ENCODE measurements at places on chromosomes 5 and 9. TPM values are rescaled to one million over a fixed set of nuclear protein-coding genes. Genes with fewer than 3 reads are reported as not detected.

TAF9 gene
- total RNA-seq, result 97.0 TPM

ATP6V0E1 gene
- total RNA-seq, result 43.7 TPM

DNA sequence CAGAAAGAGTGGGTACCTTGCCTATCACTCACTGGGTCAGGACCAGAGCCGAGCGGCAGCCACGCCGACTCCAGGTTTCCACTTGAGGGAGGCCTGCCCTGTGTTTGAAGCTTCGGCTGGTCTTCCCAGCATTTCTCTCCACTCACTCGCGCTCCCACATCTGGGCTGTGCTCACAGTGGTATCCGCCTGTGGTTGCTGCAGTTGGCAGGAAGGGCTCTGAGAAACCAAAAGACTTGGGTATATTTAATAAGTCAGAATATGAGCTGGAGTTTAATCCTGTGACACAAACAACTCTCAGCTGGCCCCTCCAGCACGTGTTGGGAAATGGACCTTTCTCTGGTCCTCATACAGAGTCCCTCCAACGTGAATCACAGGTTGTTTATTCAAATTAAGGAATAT lies 70.9 kb downstream of the SPRY4 start:
- no peak overlapping the region for H3K27ac ChIP-seq
- H3K4me1 ChIP-seq, result peaks cover 4% of the 10 kb centered on the region
- no peaks in the 10 kb centered on the region for H3K27me3 ChIP-seq
- DNase-seq, result no peak

- no peak overlapping the region for H3K4me3 ChIP-seq
- no peaks in the 10 kb centered on the region for H3K27me3 ChIP-seq
- peaks cover 18% of the 10 kb centered on the region for H3K4me1 ChIP-seq
- DNase-seq, result no peak
Measured at GRCh38 chr5:58987193-58987592, 404.3 kb downstream of the RAB3C start.

FAM221B gene
- total RNA-seq, result not detected

- H3K27me3 ChIP-seq, result no peaks in the 10 kb centered on the region
- H3K36me3 ChIP-seq, result no peaks in the 10 kb centered on the region
- no peak overlapping the region for H3K27ac ChIP-seq
- no peaks in the 10 kb centered on the region for H3K4me1 ChIP-seq
Measured at GRCh38 chr5:173035904-173036707, 20.0 kb upstream of the CREBRF start.

DNA sequence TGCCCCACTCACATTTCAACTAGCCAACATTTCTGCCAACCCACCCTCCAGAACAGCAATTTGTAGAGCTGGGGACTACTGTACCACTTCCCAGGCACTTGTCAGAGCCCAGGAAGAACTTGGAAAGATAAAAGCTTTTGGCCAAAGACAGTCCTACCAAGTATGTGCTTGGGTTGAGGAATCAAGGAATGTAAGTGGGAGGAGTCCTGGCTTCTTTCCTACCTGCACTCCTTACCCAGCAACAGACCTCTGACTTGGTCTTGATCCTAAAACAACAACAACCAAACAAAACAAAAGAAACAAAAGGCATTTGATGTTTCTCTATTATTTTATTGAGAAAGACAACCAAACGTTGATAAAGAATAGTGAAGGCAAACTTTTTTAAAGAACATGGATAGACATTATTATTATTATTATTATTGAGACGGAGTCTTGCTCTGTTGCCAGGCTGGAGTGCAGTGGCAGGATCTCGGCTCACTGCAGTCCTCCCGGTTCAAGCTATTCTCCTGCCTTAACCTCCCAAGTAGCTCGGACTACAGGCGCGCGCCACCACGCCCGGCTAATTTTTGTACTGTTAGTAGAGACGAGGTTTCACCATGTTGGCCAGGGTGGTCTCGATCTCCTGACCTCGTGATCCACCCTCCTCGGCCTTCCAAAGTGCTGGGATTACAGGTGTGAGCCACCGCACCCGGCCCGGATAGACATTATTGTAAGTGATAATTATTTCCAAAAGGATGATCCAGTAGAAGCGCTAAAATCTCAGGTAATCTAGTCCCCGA lies 33.5 kb downstream of the ANXA2R start:
- H3K27ac ChIP-seq, result no peak overlapping the region
- no peaks in the 10 kb centered on the region for H3K36me3 ChIP-seq

- H3K4me3 ChIP-seq, result no peak overlapping the region
- no peaks in the 10 kb centered on the region for H3K27me3 ChIP-seq
- H3K27ac ChIP-seq, result no peak overlapping the region
- H3K4me1 ChIP-seq, result no peaks in the 10 kb centered on the region
Measured at GRCh38 chr9:250039-250438, 35.4 kb downstream of the DOCK8 start.

DNA sequence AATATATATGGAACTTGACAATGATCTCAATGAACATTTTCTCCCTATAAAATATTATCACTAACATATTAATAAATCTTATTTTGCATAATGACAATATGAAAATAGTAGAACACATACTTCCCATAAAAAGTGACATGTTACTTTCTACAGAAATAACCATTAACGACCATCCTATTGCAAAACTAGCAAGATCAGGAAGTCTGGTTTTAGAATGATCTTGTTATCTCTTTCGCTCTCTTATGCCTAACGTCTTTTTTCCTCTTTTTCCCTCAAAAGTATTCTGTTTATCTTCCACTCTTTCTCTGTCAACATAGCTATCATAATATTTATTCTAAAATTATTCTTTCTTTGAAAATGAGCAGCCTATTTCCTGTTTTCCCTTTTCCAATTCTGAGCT lies 21.6 kb upstream of the C5orf46 start:
- no peak for DNase-seq
- H3K27me3 ChIP-seq, result no peaks in the 10 kb centered on the region
- no peak overlapping the region for H3K27ac ChIP-seq
- no peak overlapping the region for H3K4me3 ChIP-seq
- H3K36me3 ChIP-seq, result no peaks in the 10 kb centered on the region

GFI1B gene
- total RNA-seq, result not detected

DNA sequence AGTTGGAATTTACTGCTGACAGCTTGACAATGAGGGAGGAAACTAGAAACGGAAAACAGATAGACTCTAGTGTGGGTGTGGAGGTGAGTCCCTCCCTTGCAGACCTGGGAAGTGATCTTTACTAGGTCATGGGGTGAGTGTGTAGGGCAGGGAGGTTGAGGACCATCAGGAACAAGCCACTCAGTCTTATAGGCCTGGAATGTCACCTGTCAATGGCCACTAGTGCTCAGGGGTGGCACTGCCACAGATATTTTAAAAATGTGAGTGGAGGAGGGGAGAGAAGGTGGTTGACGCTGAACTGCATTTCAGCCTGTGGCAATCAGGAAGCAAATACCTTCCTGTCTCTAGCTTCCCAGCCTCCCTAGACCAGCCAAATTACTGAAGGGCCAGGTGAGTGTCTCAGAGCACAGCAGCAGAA lies 9.0 kb downstream of the OR2S2 start:
- no peaks in the 10 kb centered on the region for H3K4me1 ChIP-seq
- DNase-seq, result no peak
- H3K4me3 ChIP-seq, result no peak overlapping the region
- H3K36me3 ChIP-seq, result no peaks in the 10 kb centered on the region
- peaks cover 64% of the 10 kb centered on the region for H3K27me3 ChIP-seq
- H3K27ac ChIP-seq, result no peak overlapping the region

GABRB2 gene
- 0.58 TPM for total RNA-seq

AGXT2 gene
- not detected for total RNA-seq

- H3K27me3 ChIP-seq, result peaks cover 97% of the 10 kb centered on the region
- H3K4me1 ChIP-seq, result no peaks in the 10 kb centered on the region
- DNase-seq, result no peak
Measured at GRCh38 chr9:21761309-21761901, 41.0 kb upstream of the MTAP start.

PCDHB16 gene
- 4.0 TPM for total RNA-seq

- peaks cover 44% of the 10 kb centered on the region for H3K4me1 ChIP-seq
- H3K36me3 ChIP-seq, result no peaks in the 10 kb centered on the region
- DNase-seq, result peak; percentile 1
- H3K27ac ChIP-seq, result no peak overlapping the region
- H3K4me3 ChIP-seq, result no peak overlapping the region
- H3K27me3 ChIP-seq, result no peaks in the 10 kb centered on the region
Measured at GRCh38 chr9:137309368-137310188, 7.5 kb upstream of the NRARP start.

- no peaks in the 10 kb centered on the region for H3K27me3 ChIP-seq
- DNase-seq, result peak; percentile 79
- H3K4me1 ChIP-seq, result no peaks in the 10 kb centered on the region
- H3K4me3 ChIP-seq, result no peak overlapping the region
Measured at GRCh38 chr5:4868140-4868735, 271.9 kb upstream of the ADAMTS16 start.

- no peak overlapping the region for H3K27ac ChIP-seq
- no peak for DNase-seq
- H3K4me1 ChIP-seq, result no peaks in the 10 kb centered on the region
Measured at GRCh38 chr5:156340893-156341292, 13.9 kb downstream of the SGCD start.

DNA sequence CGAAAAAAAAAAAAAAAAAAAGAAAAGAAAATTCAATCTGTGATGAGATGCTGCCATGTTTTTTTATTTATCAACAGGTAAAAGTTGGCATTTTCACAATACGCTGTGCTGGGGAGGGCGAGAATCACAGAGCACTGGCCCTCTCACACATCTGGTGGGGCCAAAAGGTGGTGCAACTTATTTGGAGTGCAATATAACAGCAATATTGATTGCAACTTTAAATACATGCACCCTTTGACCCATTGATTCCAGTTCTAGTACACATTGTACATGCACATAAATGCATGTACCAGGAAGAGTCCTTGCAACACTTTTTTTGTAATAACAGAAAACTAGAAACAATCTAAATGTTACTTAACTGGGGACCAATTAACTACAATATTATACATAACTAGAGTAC lies 159.1 kb downstream of the DAB2IP start:
- H3K27me3 ChIP-seq, result no peaks in the 10 kb centered on the region
- H3K4me3 ChIP-seq, result no peak overlapping the region
- H3K36me3 ChIP-seq, result no peaks in the 10 kb centered on the region
- peaks cover 24% of the 10 kb centered on the region for H3K4me1 ChIP-seq
- H3K27ac ChIP-seq, result no peak overlapping the region
- no peak for DNase-seq

DNA sequence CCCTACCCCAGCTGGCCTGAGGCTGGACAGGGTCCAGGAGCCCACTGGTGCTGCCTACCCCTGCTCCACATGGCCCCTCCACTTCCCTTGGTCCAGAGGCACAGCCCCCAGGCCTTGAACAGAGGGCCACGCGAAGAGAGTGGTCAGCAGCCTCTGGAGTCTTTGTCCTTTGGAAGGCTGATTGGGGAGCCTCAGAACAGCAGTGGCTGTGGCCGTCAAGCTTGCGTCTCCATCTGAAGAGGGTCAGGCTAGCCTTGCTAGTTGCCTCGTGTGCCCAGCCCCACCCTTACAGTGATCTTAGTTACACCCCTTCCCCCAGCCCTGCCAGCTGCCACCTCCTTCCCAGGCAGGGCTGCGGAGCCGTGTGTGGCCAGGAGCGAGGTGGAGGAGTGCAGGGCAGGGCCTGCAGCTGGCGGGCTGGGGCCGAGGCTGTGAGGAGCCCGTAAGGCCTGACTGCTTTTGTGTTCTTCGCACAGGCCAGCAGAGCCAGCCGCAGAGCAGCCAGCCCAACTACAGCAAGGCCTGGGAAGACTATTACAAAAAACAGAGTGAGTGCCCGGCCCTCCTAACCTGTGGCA lies 30.1 kb upstream of the PRDM12 start:
- H3K27me3 ChIP-seq, result no peaks in the 10 kb centered on the region
- no peak overlapping the region for H3K27ac ChIP-seq
- DNase-seq, result no peak
- peaks cover 17% of the 10 kb centered on the region for H3K4me1 ChIP-seq

NIPAL4 gene
- not detected for total RNA-seq

GRCh38 chr9:14869671-14870070 lies 40.6 kb downstream of the FREM1 start:
- no peak overlapping the region for H3K27ac ChIP-seq
- H3K4me1 ChIP-seq, result peaks cover 25% of the 10 kb centered on the region
- DNase-seq, result no peak
- H3K4me3 ChIP-seq, result no peak overlapping the region

- H3K4me1 ChIP-seq, result no peaks in the 10 kb centered on the region
- no peak overlapping the region for H3K4me3 ChIP-seq
- no peak for DNase-seq
Measured at GRCh38 chr5:179234563-179235135, 110.6 kb downstream of the ADAMTS2 start.

OCLN gene
- 57.7 TPM for total RNA-seq

DNA sequence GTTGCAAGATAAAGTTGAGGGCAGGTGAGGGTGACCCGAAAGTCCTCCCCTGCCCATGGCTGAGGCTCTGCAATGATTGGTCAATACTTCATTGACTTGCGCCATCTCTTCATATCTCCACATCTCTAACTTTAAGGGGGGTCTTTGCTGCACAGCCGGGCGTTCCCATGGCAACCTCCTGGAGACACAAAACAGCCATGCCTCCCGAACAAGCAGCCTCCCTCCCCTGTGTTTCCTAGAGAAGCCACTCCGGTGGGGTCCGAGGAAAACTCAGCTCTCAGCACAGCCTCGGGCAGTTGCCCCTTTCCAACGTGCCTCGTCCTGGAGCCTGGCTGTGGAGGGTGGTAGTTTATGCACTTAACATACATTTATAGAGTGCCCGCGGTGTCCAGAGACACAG lies 57.5 kb downstream of the TSPAN17 start:
- peaks cover 19% of the 10 kb centered on the region for H3K4me1 ChIP-seq
- no peak overlapping the region for H3K4me3 ChIP-seq
- H3K27ac ChIP-seq, result no peak overlapping the region
- H3K36me3 ChIP-seq, result no peaks in the 10 kb centered on the region
- no peaks in the 10 kb centered on the region for H3K27me3 ChIP-seq

RAB14 gene
- 23.8 TPM for total RNA-seq

DNA sequence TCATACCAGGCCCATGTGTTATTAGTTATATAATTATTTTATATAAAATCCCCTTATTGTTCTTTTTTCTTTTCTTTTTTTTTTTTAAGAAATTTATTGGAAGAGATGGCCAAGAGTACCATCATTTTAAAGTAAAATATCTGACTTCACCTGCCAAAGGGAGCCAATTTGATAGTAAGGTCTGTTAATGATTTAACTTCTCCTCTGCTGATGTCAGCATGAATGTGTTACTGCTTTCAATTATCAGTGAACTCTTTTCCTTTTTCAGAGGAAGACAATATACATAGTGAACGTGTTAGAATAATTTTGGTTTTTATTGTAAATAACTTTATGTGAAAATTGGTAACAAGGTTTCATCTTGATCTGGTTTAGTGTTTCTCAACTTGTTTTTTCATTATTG lies 409.6 kb downstream of the SH3GL2 start:
- H3K4me3 ChIP-seq, result no peak overlapping the region
- no peaks in the 10 kb centered on the region for H3K4me1 ChIP-seq
- no peak overlapping the region for H3K27ac ChIP-seq
- H3K27me3 ChIP-seq, result no peaks in the 10 kb centered on the region
- no peaks in the 10 kb centered on the region for H3K36me3 ChIP-seq
- no peak for DNase-seq

LTC4S gene
- total RNA-seq, result not detected

- no peak overlapping the region for H3K27ac ChIP-seq
- H3K4me3 ChIP-seq, result no peak overlapping the region
- no peak for DNase-seq
- peaks cover 15% of the 10 kb centered on the region for H3K4me1 ChIP-seq
- H3K36me3 ChIP-seq, result peaks cover 3% of the 10 kb centered on the region
Measured at GRCh38 chr9:114591849-114592248, 4.3 kb downstream of the ATP6V1G1 start.
